ENCODE measurements at places on chromosomes 12 and 14.

DNA sequence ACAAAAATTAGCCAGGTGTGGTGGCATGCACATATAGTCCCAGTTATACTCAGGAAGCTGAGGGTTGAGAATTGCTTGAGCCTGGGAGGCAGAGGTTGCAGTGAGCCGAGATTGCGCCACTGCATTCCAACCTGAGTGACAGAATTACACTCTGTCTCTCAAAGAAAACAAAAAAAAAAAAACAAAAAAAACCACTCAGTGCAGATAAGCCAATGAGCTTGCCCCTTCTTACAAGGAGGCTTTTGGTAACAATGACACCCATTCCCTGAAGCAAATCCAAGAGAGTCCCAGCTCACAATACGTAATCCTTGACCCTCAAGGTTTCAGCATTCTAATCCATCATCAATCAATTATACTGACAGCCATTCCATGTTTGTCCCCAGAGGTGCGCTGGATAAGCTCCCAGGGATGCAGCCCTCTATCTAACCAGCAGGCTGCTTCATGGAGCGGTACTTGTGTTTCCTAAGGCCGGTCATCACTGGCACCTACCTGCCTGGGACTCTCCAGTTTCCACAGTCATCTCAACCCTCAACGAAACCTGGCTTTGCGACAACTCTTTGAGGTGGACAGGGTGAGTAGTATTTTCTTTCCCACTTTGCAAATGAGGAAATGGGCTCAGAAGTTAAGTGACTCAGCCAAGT, 12.4 kb downstream of the GCN1 start:
- DNase-seq, result no peak

DNA sequence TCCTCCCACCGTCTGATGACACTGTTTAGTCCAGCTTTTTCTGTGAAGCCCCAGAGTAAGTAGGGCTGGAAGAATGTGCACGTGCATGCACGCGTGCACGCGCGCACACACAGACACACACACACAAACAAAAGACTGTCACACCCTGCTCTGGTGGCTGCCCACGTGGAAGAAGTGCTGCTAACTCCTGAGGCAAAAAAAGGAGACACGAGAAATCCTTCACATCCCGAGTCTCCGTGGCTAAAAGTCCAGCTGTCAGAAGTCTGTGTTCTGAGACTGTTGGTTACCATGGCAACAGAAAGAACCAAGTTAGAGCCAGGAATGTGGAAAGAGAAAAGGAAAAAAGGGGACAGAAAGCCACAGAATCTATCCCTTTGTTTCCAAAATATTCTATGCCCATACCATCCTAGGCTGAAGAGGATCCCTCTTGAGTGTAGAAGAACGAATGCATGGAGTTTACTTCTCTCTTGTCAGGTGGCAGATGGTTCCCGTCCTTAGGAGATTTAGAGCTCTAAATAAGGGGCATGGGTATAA, 1.6 kb upstream of the C12orf71 start:
- DNase-seq, result no peak

- DNase-seq, result no peak
Measured at GRCh38 chr12:94832780-94833681, 170.5 kb downstream of the NDUFA12 start.

GRCh38 chr14:99586761-99587459, 17.1 kb downstream of the CCDC85C start:
- DNase-seq, result no peak

DNA sequence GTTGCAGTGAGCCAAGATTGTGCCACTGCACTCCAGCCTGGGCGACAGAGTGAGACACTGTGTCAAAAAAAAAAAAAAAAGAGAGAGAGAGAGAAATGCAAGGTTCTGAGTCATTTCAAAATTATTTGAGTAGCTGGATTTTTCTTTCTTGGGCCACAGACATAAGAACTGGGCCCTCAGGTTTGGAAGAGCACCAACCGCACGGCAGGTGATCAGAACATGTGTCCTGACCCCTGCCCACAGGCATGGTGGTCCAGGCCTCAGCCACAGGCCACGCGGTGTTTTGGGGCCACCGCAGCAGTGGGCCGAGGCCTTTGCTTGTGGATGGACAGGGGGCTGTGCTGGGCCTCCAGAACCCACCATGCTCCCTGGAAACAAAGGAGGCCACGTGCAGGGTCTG, 126.7 kb downstream of the CALM1 start:
- no peak for DNase-seq

DNA sequence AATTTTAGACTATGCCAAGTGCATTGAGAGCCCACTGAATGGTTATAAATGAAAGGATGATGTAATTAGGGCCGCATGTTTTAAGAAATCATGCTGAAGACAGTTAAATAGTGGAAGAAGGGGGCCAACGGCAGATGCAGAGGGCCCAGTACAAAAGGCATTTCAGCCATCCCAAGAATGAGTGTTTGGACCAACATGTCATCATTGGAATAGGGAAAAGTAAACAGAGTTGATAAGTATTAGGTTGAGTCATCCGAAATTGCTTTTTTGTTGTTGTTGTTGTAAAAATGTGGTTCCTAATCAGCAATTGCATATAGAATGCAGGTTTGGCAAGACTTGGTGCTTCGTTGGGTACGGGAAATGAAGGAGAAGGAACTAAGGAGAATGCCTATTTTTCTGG, 29.5 kb downstream of the BMP4 start:
- DNase-seq, result no peak

DNA sequence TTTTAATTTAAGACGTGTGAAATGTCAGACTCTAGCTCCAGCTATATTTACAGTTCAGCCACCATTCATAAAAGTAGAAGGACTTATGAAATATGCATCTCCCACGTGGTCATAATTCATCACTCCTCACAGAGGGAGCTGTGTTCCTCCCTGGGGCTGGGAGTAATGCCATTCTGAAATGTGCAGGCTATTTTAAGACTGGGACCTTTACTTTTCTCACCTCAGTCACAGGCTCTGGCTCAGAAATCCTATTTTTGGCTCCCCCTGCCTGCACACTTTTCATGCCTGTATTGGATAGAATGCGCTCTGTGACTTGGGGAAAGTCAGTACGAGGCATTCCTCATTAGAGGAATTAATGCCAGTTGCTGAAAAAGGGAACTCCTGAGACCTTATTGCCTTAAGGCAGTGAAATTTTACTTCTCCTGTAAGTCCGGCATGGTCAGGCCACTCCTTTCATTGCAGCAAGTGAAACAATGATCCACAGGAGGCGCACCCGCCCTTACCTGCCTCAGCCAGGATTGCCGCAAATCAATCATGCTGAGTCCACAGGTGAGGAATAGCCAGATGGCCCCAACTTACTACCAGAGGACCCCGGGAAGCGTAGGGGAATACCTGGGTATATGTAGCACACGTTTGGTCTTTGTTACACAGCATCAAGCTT, 1133.2 kb upstream of the TMEM132C start:
- no peak for DNase-seq

DNA sequence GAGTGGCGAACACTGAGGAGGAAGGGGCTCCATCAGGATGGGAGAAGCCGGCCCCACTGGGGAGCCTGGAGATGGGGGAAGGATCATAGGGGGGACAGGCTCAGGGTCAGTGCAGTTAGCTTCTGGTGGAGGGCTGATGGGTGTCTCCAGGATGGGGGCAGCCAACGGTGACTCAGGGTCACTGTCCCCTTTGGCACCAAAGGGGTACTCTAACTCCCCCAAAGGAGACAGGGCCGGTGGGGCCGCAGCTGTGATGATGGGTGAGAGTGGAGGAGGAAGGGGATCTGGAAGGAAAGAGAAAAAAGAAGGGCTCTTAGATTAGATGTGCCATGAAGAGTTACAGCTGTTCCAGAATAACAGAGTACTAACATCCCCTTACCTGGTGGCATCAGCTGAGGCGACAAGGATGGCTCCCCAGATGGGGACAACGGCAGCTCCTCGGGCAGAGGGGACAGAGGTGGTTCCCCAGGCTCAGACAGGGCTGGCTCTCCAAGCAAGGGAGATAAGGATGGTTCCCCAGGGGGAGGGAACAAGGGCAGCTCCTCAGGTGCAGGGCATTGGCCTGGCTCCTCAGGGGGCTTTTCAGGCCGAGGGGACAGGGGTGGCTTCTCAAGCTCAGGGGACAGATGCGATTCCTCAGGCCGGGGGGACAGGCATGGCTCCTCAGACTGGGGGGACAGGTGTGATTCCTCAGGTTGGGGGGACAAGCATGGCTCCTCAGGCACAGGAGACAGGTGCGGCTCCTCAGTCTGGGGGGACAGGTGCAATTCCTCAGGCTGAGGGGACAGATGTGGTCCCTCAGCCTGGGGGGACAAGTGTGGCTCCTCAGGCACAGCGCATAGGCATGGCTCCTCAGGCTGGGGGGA, 9.9 kb downstream of the KMT2D start:
- no peak for DNase-seq

DNA sequence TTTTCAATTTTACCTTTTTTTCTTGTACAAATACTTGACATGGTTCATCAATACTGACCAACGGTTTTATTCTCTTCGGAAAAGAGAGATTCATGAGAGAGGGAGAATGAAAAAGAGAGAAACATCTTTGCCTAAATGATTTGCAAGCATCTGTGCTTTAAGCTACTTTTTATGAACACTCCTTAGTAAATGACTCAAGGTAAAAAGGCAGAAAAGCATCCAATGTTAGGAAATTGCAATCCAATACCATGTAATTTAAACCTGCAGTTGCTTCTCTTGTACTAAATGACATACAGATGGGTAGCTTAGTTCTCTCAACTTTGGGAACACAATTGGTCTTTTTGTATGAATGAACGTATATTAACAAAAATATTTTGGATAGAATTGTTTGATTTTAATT, 46.1 kb downstream of the MSRB3 start:
- DNase-seq, result no peak

DNA sequence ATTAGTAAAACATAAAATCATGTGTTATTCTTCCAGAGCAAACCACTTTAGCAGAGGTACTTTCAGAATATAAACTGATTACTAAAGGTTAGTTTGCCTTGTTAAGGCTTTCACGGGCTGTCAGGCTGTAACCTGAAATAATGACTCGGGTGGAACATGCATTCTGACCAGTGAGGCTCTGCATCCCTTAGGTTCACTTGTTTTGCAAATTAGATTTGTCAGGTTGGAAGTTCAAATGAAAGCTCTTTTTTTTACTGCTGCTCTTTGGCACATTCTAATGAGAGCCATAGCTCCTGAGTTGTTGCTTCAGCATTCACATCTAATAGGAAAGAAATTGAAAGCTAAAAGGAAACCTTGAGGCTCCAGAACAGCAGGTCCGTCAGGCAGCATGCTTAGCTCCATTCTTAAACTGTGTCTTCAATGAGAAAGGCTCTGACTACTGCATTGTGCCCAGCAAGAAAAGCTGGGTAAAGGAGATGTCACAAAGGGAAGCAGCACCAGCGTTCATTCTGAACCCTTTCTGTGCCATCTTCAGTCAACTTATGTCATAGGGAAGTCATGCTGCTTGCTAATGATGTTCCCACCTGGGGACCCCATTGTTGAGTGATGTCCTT, 445.5 kb upstream of the FBXO33 start:
- DNase-seq, result no peak

DNA sequence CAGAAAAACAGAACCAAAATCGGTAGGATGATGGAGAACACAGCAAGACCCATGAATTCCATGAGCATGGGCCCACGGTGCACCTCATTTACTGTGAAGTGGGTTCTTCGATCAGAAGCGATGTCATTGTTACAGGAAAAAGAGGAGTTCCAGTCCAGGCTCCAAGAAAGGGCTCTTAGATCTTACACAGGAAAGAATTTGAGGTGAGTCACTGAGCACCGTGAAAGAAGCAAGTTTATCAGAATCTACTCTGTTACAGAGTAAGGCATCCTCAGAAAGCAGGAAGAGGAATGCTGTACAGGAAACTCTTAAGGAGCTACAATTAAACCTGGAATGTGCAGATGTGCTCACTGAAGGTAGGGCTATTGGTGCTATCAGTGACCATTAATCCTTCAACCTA, 11.6 kb upstream of the CHFR start:
- no peak for DNase-seq

Measured in stimulated activated CD8-positive, alpha-beta memory T cell treated with anti-CD3 and anti-CD28 coated beads, Interleukin-4, amount 100 ng/mL, for 24 hours (primary cell).